ENCODE measurements at places on chromosomes 16 and 17.

GRCh38 chr16:81522108-81522701, 77.6 kb downstream of the CMIP start:
- no peak for DNase-seq

GRCh38 chr16:51816929-51817328, 665.9 kb upstream of the SALL1 start:
- DNase-seq: no peak

GRCh38 chr16:11797957-11798299, 870 bp upstream of the ZC3H7A start:
- DNase-seq: no peak

DNA sequence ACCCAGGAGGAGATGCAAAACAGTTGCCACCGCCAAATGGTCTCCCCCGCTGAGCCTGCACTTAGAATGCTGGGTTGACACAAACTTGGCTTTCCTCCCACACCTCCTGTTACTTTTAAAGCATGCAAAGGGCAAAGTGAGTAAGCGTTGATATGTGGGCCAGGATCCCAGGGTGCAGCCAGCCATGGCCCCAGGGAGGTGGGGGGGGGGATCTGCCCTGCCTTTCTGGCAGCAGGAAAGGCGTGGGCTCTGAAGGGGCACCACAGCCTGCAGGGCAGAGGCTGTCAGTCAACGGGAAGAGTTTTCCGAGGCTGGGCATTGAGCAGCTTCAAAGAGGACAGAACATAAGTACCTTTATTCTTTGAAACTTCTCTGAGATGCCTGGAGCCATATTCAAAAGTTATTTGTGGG, 142.3 kb downstream of the ABCC12 start:
- peak; percentile 11 for DNase-seq

DNA sequence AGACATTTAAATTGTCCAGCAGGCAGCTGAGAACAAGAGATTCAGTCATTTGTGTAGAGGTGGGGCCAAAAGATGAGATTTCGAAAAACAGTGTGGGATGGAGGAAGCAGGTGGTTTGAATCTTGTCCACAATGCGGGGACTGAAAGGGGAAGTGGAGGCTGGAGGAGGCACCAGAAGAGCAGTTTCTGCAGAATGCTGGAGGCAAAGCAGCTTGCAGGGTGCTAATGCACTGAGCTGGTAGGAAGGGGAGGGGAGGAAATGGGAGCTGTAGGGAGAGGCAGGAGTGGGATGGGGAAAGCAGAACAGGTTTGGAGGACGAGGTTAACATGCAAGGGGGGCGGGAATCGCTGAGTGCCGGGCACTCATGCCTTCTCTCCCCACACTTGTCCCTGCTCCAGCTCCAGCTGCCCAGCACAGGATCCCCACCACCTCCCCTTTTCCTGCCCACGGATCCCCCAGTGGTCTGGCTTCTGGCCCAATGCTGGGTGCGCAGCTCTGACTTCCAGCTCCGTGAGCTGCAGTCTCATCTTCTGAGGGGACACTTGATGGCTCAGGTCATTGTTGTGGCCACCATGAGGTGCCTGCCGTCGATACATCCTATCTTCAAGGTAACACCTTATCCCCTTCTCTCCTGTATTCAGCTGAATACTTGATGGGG, 9.4 kb downstream of the C17orf100 start:
- no peak for DNase-seq

DNA sequence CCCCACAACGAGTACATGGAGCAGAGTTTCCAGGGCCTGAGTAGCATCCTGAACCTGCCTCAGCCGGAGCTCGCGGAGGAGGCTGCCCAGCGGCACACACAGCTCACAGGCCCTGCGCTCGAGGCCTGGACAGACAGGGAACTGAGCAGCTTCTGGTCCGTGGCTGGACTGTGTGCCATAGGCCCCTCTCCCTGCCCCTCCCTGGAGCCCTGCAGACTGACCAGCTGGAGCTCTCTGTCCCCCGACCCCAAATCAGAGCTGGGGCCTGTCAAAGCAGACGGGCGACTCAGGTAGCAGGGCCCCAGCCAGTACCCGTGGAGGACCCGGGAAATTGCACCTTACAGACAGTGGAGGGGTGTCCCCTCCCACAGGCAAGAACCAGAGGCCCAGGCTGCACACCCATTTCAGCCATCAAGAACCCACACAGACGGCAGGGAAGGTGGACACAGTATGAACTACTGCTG, 13.0 kb downstream of the MRPL27 start:
- DNase-seq: no peak

GRCh38 chr17:41559548-41559947, 12.3 kb downstream of the KRT9 start:
- DNase-seq: no peak

- no peak for DNase-seq
These were observed 46.1 kb downstream of the CHD9 start for GRCh38 chr16:53100889-53101288.

GRCh38 chr17:14926526-14927122, 338.5 kb downstream of the PMP22 start:
- DNase-seq: peak; percentile 41

- no peak for DNase-seq
These were observed 14.3 kb downstream of the SGCA start for GRCh38 chr17:50180111-50180510.

- no peak for DNase-seq
These were observed 7.4 kb upstream of the LGALS9 start for GRCh38 chr17:27623614-27624013.

GRCh38 chr16:81738783-81739496, 40.2 kb upstream of the PLCG2 start:
- DNase-seq: no peak

- DNase-seq: no peak
These were observed 20.1 kb upstream of the APRT start for GRCh38 chr16:88831838-88832237.

- DNase-seq: no peak
These were observed 38.1 kb downstream of the ANKRD11 start for GRCh38 chr16:89452241-89452640.

Measured in retinal pigment epithelial cell (primary cell).